ENCODE measurements at places on chromosomes 7 and 10. TPM values are rescaled to one million over a fixed set of nuclear protein-coding genes. Genes with fewer than 3 reads are reported as not detected.

GRCh38 chr7:27779873-27780272, 39.9 kb downstream of the TAX1BP1 start:
- no peak overlapping the region for H3K4me3 ChIP-seq
- no peaks in the 10 kb centered on the region for H3K4me1 ChIP-seq

- no peak overlapping the region for H3K27ac ChIP-seq
- no peak for DNase-seq
- H3K4me3 ChIP-seq, result no peak overlapping the region
- H3K27me3 ChIP-seq, result no peaks in the 10 kb centered on the region
Measured at GRCh38 chr7:151829707-151830106, 47.2 kb downstream of the PRKAG2 start.

The ANKRD1 gene
- total RNA-seq, result not detected

DNA sequence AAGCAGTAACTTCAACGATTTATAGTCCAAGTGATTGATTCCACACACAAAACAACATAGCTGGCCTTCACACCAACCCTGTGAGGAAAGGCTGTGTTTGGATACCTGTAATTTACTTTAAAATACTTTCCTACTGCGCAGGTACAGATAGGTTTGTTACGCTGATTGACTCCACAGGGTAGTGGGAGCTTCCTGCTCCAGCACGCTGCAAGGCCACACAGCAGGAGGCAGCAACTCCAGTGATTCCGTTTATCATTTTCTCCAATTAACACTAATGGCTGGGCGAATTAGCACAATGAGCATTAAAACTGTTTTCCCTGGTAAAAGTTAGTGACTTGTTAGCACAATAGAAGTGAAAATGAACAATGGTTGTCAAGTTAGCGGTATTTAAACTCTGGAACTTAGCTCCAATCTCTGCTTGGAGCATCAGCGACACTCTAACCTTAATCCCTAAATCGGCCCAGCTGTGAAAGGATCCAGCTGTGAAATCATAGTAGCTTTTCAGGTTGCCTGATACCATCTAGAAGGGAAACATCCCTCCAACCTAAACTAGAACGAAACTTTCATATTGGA, 959 bp downstream of the DCLRE1C start:
- peaks cover 34% of the 10 kb centered on the region for H3K4me1 ChIP-seq
- H3K36me3 ChIP-seq, result peaks cover 12% of the 10 kb centered on the region
- peak overlapping the region; percentile 93 for H3K27ac ChIP-seq
- H3K4me3 ChIP-seq, result peak overlapping the region; percentile 86
- no peaks in the 10 kb centered on the region for H3K27me3 ChIP-seq
- DNase-seq, result peak; percentile 18

The FFAR4 gene
- not detected for total RNA-seq

DNA sequence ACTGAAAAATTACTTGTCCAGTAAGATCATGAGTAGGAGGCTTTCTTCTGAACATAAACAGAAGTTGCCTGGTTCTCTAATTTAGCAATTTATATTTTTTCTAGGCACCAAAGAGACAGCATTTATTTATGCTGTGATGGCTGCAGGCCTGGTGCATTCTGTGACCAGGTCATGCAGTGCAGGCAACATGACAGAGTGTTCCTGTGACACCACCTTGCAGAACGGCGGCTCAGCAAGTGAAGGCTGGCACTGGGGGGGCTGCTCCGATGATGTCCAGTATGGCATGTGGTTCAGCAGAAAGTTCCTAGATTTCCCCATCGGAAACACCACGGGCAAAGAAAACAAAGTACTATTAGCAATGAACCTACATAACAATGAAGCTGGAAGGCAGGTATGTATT, 2.8 kb downstream of the WNT16 start:
- no peak overlapping the region for H3K27ac ChIP-seq
- peaks cover 36% of the 10 kb centered on the region for H3K27me3 ChIP-seq
- no peaks in the 10 kb centered on the region for H3K36me3 ChIP-seq
- DNase-seq, result no peak
- H3K4me1 ChIP-seq, result peaks cover 16% of the 10 kb centered on the region

DNA sequence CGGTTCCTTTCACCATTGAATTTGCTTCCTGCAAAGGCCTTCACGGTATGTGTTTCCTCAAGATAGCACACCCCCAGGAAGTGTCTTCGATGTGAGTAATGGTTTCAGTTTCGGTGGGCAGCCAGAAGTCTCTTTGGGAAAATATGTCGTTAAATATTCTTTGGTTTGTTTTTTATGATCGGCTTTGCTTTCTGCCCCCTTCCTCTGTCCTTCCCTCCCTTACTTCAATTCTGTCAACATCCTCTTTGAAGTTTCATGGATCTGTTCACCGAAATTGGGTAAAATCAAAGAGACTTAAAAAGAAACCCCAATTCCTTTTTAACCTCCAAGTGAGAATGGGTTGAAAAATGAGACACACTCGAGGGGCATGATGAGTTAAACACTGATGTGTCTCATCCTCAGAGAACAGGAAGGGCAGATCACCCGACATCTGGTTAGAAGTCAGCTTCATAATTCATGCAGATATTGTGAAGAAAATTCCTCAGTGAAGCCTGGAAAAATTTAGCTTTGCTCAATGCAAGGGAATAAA, 170.8 kb upstream of the HABP2 start:
- H3K27ac ChIP-seq, result peak overlapping the region; percentile 87
- no peak for DNase-seq
- H3K4me1 ChIP-seq, result peaks cover 13% of the 10 kb centered on the region
- no peaks in the 10 kb centered on the region for H3K27me3 ChIP-seq
- no peaks in the 10 kb centered on the region for H3K36me3 ChIP-seq
- peak overlapping the region; percentile 30 for H3K4me3 ChIP-seq

GRCh38 chr7:14073988-14074387, 84.5 kb upstream of the ETV1 start:
- H3K27me3 ChIP-seq, result no peaks in the 10 kb centered on the region
- DNase-seq, result no peak
- H3K27ac ChIP-seq, result no peak overlapping the region
- H3K4me3 ChIP-seq, result no peak overlapping the region

The GPR15LG gene
- not detected for total RNA-seq

GRCh38 chr10:67603701-67604100, 92.3 kb downstream of the CTNNA3 start:
- no peak for DNase-seq
- no peak overlapping the region for H3K27ac ChIP-seq
- H3K4me1 ChIP-seq, result no peaks in the 10 kb centered on the region
- H3K4me3 ChIP-seq, result no peak overlapping the region

The NME8 gene
- total RNA-seq, result 37.0 TPM

DNA sequence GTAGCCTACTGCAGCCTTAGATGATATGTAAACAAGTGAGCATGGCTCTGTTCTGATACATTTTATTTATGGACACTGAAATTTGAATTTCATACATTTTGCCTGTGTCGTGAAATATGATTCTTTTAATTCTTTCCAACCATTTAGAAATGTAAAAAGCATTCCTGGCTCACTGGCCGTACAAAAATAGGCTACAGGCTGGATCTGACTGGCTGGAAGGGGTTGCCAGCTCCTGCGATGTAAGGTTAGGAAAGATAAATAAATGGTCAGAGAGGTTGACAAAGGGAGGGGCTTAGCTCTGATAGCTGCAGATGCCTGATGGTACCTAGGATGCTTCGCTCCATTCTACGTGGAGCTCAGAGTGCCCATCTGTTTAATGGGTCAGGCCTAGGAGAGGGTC, 3.4 kb downstream of the ADCYAP1R1 start:
- H3K36me3 ChIP-seq, result no peaks in the 10 kb centered on the region
- H3K4me1 ChIP-seq, result no peaks in the 10 kb centered on the region
- H3K4me3 ChIP-seq, result no peak overlapping the region
- no peak overlapping the region for H3K27ac ChIP-seq
- H3K27me3 ChIP-seq, result peaks cover 5% of the 10 kb centered on the region

The CTAGE4 gene
- total RNA-seq, result not detected

DNA sequence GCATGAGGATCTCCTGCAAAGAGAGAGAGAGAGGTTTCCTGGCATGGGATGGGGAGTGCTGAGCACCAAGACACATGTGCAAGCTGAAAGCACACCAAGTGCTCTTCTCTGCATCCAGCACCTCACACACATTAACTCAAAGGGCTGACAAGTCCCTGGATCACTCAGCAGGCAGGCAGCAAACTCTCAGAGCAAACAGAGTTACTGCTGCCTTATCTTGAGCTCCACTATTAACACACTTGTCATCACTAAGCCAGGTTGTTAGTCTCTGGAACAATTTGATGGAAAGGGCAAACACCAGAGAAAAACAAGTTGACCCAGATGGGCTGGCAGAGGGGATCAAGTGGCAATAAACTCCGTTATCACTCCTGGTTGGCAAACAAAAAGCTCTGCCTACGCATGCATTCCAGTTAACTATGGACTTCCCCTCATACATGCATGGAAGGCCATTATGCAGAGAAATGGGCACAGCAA, 349.9 kb downstream of the KCNMA1 start:
- no peak overlapping the region for H3K4me3 ChIP-seq
- H3K27me3 ChIP-seq, result peaks cover 3% of the 10 kb centered on the region
- H3K4me1 ChIP-seq, result no peaks in the 10 kb centered on the region

GRCh38 chr7:147013825-147014224, 897.2 kb downstream of the CNTNAP2 start:
- no peak for DNase-seq
- H3K36me3 ChIP-seq, result no peaks in the 10 kb centered on the region
- no peaks in the 10 kb centered on the region for H3K4me1 ChIP-seq
- H3K4me3 ChIP-seq, result no peak overlapping the region
- H3K27ac ChIP-seq, result no peak overlapping the region

The CCL24 gene
- not detected for total RNA-seq

- H3K27me3 ChIP-seq, result no peaks in the 10 kb centered on the region
- DNase-seq, result no peak
- H3K4me3 ChIP-seq, result no peak overlapping the region
- no peaks in the 10 kb centered on the region for H3K4me1 ChIP-seq
Measured at GRCh38 chr10:23412223-23412622, 26.7 kb upstream of the OTUD1 start.

The SPDYE18 gene
- total RNA-seq, result 3.7 TPM

GRCh38 chr10:12768156-12769100, 233.1 kb downstream of the CCDC3 start:
- H3K4me3 ChIP-seq, result no peak overlapping the region
- H3K27me3 ChIP-seq, result no peaks in the 10 kb centered on the region
- H3K4me1 ChIP-seq, result no peaks in the 10 kb centered on the region
- H3K27ac ChIP-seq, result no peak overlapping the region
- no peak for DNase-seq

- H3K4me3 ChIP-seq, result no peak overlapping the region
- no peaks in the 10 kb centered on the region for H3K4me1 ChIP-seq
- no peaks in the 10 kb centered on the region for H3K27me3 ChIP-seq
- no peak overlapping the region for H3K27ac ChIP-seq
- no peaks in the 10 kb centered on the region for H3K36me3 ChIP-seq
Measured at GRCh38 chr10:126508535-126509040, 120.3 kb upstream of the ADAM12 start.

- no peak overlapping the region for H3K27ac ChIP-seq
- H3K4me3 ChIP-seq, result no peak overlapping the region
- no peaks in the 10 kb centered on the region for H3K27me3 ChIP-seq
- DNase-seq, result no peak
- no peaks in the 10 kb centered on the region for H3K4me1 ChIP-seq
Measured at GRCh38 chr10:123798856-123799255, 92.8 kb downstream of the CPXM2 start.

DNA sequence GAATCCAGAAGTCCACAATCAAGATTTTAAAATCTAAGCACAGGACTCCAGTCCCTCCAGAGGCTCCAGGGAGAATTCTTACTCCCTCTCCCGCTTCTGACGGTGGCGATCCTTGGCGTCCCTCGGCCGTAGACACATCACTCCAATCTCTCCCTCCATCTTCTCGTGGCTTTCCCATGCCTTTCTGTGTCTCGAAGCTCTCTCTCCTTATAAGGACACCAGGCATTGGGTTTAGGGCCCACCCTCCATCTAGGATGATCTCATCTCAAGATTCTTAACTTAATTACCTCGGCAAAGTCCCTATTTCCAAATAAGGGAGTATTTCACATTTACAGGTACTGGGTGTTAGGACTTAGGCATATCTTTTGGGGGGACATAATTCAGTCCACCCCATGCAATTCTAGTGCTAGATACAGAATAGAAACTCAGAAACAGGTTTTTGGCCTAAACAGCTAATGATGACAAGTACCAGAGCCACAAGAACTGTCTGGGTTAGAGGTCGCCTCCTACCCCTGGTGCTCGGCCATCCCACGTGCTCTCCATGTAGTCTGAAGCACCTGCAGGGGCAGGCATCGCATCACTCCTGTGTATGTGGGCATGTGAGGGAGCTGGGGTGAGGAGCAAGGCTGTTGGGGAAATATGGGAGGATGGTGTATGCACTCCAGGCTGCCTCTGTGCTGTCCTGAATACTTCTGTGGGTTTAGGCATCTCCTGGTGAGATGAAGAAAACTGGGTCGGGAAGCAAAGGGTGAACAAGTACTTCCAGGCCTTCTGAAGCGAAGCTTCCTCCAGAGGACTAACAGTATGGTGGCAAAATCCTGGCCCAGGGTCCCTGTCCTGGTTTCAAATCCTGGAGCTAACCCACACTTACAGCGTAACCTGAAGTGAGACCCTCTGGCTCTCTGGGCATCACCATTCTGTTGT, 298.3 kb upstream of the ZMIZ1 start:
- H3K27ac ChIP-seq, result no peak overlapping the region
- H3K4me1 ChIP-seq, result no peaks in the 10 kb centered on the region
- H3K27me3 ChIP-seq, result no peaks in the 10 kb centered on the region
- no peaks in the 10 kb centered on the region for H3K36me3 ChIP-seq

DNA sequence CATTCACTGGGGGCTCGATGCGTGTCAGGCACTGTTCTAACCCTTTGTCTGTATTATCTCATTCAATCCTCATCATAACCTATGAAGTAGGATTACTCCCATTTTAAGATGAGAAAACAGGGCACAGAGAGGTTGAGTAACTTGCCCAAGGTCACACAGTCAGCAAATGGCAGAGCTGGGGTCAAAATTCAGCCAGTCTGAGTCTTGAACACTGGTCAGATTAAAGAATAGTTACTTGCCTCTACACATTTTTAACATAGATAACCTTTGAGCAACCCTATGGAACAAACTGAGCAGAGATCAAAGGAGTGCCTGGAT, 27.2 kb downstream of the INSIG1 start:
- no peak for DNase-seq
- no peaks in the 10 kb centered on the region for H3K27me3 ChIP-seq
- H3K36me3 ChIP-seq, result no peaks in the 10 kb centered on the region
- no peak overlapping the region for H3K4me3 ChIP-seq

- peak overlapping the region; percentile 83 for H3K4me3 ChIP-seq
- H3K4me1 ChIP-seq, result peaks cover 58% of the 10 kb centered on the region
- H3K27me3 ChIP-seq, result no peaks in the 10 kb centered on the region
- no peak for DNase-seq
- H3K27ac ChIP-seq, result peak overlapping the region; percentile 98
Measured at GRCh38 chr7:99407872-99408378, 472 bp downstream of the PDAP1 start.
